Osteocyte (in vitro differentiated cells): ENCODE measurements at places on chromosomes 16 and 17. TPM values are rescaled to one million over a fixed set of nuclear protein-coding genes. Genes with fewer than 3 reads are reported as not detected.

DNA sequence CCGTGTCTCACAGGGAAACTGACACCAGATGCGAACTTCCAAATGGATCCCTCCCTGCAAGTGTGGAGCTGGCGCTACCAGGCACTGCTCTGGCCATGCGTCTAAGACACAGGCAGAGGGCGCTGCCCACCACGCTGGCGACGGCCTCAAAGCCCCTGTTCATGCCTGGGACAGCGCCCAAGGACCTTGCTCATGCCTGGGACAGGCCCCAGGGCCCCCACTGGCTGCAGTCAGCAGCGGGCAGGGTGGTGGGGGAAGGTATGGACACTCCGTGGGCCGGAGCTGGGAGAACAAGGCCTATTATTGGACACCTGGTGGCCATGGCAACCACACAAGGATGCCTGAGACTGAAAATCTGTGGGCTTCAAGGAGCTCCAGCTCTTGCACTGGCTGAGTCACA is 8.8 kb downstream of the ZG16B start:
- DNase-seq, result no peak

GRCh38 chr17:33927732-33928133 is 327.4 kb upstream of the CCL2 start:
- DNase-seq, result no peak

GRCh38 chr17:49755663-49756283 is 8.2 kb downstream of the FAM117A start:
- no peak for DNase-seq

- DNase-seq, result no peak
Observed at GRCh38 chr16:67528222-67528869, at the start of gene RIPOR1. Gene RIPOR1 (plus strand): TSS chr16:67528829. CDS start chr16:67538447, 9,618 bp downstream.

GRCh38 chr17:76276461-76277299 is 11.5 kb downstream of the UBALD2 start:
- no peak for DNase-seq

- no peak for DNase-seq
Observed at GRCh38 chr17:36501351-36501750, 14.9 kb downstream of the ZNHIT3 start.

- DNase-seq, result no peak
Observed at GRCh38 chr17:31295489-31295871, 1.6 kb downstream of the OMG start.

DNA sequence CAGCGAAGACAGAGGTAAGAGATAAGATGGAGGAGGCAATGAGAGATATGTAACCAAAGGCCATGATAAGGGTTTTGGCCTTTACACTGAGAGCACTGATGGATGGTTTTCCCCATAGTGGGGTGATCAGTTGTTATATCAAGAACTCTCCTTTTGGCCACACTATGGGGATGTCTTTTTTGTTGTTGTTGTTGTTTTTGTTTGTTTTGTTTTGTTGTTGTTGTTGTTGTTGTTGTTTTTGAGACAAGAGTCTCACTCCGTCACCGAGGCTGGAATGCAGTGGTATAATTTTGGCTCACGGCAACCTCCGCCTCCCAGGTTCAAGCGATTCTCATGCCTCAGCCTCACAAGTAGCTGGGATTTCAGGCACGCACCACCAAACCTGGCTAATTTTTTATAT is 244.8 kb upstream of the DYNLRB2 start:
- DNase-seq, result no peak

DNA sequence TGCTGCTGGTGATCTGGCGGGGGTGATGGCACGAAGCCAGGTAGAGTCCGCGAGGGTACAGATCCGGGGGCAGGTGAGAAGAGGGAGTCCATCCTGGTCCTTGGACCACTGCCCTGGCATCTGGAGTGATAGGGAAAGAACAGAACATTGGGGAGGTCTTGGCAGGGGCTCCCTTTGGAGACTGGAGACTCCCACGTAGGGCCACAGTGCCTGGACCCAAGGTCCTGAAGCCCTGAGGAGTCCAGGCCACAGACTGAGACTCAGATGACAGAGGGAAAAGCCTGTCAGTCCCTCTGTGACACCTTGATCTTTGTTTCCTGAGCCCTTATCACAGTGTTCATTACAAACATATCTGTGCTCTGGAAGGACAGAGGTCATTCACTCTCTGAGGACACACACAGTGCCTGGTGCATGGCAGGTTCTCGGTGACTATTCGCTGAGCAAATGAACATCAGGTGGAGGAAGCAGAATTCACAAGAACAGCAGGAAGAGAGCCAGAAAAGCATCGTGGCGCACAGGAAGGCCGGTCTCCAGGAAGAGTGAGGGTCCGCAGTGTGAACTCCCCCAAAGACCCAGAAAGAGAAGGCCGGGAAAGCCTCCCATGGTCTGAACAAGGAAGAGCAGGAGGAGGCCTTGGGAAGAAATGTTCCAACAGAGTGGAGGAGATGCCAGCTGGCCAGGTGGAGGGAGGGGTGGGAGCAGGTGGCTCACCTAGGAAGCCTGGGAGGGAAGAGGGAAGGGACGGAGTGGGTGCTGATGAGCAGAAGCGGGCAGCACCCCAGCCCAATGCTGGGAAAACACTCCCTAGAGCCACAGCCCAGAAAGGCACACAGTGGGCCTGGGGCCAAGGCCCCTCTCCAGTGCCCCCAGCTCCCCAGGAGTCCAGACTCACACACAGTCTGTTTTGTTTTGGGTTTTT is 20.5 kb downstream of the PEMT start:
- DNase-seq, result no peak

- no peak for DNase-seq
Observed at GRCh38 chr16:72827866-72828265, 220.1 kb downstream of the ZFHX3 start.

DNA sequence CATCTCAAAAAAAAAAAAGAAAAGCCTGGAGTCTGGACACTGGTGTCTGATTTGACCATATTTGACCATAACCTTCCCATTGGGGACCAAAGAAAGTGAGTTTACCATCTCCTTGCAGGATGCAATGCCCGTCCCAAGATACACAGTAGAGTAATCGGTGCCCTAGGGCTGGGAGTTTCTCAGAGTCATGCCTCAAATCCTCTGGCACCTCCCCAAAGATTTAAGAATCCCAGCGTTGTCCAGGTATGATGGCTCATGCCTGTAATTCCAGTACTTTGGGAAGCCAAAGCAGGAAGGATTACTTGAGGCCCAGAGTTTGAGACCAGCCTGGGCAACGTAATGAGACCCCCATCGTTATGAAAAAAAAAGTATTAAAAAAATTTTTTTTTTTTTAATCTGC is 5.0 kb downstream of the PITPNM3 start:
- no peak for DNase-seq

- DNase-seq, result no peak
Observed at GRCh38 chr17:14261406-14261805, 24.7 kb upstream of the CDRT15 start.

DNA sequence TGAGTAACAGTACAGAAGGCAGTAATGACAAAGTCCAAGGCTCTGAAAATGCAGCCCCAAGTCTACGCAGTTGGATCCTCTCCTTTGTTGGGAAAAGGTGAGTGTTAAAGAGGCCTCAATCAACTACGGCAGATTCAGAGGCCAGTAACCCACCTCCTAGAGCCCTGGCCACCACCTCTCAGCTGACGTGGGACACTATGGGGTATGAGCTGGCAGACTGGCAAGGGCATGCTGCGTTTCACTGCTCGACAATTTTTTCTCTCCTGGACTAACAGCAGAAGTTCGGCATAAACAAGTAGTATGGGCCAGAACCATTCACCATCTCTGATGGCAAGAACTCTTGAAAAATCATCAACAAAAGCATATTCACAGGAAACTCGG is 17.2 kb downstream of the NCBP3 start:
- DNase-seq, result no peak

DNA sequence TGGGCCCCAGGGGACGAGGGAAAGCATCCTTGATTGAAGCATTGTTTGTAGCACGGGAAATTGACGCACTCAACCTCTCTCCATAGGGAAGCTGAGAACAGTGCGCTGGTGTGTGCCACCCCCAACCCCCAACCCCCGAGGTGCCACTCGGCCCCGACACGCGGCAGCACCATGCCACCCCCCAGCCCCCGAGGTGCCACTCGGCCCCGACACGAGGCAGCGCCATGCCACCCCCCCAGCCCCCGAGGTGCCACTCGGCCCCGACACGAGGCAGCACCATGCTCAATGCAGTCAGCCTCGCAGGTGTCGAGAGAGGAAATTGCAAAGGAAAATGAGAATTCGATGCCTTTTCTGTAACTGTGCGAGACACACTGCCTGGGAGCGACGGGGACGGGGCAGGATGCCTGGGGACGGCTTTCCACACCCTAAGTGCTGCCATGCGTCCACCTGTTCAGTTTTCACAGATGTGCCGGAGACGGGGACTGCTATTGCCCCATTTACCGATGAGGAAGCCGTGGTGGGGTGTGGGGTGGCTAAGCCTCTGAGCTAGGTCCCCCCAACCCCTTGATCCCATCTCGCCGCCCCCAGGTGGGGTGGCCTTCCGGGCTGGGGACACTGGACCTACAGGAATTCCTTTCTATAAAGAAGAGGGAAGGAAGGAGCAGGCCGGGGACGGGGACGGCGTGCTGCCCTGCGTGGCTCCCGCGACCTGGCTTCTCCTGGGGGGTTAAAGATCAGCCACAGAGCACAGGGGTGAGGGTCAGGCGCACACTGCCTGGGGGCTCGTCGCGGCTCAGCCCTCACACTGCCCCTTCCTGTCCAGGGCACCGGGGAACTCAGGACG is 9.8 kb downstream of the CBFA2T3 start:
- DNase-seq, result no peak

DNA sequence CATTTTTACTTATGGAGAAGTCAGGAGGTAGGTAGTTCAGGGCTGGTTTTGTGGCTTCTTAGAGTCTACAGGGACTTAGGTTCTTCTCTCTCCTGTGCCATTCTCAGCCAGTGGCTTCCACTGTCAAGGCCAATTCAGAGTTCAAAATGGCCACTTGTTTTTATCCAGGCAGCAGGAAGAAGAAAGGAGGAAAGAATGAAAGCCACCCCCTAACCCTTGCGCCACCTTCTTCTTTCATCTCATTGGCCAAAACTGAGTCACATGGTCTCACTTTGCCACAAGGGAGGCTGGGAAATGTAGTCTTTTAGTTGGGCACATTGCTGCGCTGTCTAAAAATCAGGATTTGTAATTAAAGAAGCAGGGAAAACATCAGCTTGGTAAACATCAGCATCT is 60.8 kb upstream of the MED9 start:
- no peak for DNase-seq

DNA sequence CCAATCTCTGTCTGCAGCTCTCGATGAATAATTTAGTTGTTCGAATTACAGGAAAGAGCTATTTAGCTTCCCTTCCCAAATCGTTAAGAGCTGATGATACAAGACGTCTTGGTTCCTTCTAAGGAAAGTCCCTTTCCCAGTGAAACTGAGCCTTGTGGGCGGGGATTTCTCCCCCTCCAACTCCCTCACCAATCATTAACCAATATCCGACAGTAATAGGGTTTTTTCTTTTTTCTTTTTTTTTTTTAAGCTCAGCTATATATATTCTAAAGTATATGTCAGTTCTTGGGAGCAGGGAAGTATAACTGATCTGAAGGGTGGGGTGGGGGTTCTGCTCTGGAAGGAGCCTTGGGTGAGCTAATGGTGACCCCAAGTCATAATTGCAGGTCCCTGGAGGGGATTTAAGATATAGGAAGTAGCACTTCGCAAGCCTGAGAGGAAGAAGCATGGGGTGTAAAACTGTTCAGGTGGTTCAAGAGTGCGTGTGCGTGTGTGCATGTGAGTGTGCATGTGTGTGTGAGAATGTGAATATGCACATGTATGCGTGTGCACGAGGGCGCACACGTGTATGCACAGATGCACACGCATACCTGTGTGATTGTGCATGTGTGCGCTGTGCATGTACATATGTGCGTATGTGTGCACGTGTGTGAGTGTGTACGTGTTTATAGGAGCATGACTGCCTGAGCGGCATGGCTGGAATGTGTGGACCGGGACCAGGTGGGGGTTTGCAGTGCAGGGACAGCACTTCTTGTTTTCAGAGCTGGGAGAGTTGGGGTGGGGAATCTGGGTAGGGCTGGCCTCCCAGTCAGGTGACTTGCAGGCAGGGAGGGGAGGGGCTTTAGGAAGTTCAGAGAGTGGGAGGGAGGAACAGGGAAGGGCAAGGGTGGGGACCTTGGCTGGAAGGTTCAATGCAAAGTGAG is 42.7 kb downstream of the SOCS3 start:
- DNase-seq, result no peak

GRCh38 chr17:48478224-48479013 is 48.4 kb upstream of the SKAP1 start:
- DNase-seq, result no peak

- DNase-seq, result no peak
Observed at GRCh38 chr17:72264682-72265405, 144.0 kb downstream of the SOX9 start.

GRCh38 chr17:340074-340473 is 12.5 kb downstream of the RPH3AL start:
- DNase-seq, result no peak

DNA sequence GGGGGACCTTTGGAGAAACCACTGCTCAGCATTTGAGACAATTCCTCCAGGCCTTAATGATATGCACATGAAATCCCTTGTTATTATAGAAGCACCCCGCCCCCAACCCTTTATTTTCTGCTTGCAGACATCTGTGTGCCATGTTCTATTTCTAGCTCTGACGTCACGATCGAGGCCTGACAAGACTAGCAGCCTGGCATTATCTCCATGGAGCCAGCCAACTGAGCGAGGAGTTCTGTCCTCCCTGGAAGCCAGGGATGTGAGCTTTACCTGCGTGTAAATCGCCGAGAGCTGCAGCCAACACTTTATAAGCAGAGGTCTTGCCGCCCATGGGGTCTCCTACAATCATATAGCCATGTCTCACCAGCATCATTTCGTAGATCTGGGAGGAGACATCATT is 116.9 kb downstream of the DNAH3 start:
- no peak for DNase-seq

- no peak for DNase-seq
Observed at GRCh38 chr16:14310519-14310991, 239.4 kb downstream of the MRTFB start.

DNA sequence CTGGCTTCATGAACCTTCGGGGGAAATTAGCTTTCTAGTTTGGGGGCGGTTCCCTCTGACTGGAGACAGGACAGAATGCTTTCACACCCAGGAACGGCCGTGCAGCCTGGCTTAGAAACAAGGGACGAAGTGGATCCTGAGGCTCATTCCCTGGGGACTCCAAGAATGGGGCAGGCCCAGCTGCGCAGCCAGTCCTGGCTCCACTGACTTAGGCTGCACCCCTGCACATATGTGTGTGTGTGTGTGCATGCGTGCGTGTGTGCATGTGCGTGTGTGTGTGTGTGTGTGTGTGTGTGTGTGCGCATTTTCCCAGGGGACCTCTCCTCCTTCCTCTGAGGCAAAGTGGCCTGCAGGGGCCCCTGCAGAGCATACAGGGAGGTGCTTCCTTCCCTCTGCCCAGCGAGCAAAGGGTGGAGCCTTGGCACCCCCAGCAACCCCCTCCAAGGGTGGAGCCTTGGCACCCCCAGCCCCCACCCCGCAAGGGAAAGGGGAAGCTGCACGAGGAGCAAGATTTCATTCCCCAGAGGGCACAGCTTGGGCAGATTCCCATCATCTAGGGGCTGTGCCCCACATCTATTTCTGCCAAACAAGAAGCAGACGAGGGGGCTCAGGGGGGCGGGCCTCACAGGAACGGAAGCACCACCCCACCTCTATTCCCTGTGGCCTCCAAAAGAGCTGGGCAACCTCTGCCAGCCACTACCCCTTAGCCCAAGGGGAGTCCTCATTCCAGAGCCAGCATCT is 97.6 kb upstream of the CBX4 start:
- no peak for DNase-seq

The CCL2 gene
- total RNA-seq, result 50.3 and 59.3 TPM in 2 replicates

The ERN2 gene
- not detected in 2 replicates for total RNA-seq

The TLCD3B gene
- total RNA-seq, result 0.32 and 0.52 TPM in 2 replicates

The CRYBA1 gene
- total RNA-seq, result not detected in 2 replicates

The TEX19 gene
- total RNA-seq, result not detected in 2 replicates

The LDHD gene
- 1.2 and 1.3 TPM in 2 replicates for total RNA-seq

The CIBAR2 gene
- total RNA-seq, result not detected in 2 replicates
